ENCODE measurements at places on chromosomes 3 and 15. TPM values are rescaled to one million over a fixed set of nuclear protein-coding genes. Genes with fewer than 3 reads are reported as not detected.
A peak's percentile ranks its signal among the peaks of the same experiment; 100 is the strongest.

LMAN1L gene
- not detected for total RNA-seq

ADAM10 gene
- 108 TPM for total RNA-seq

DNA sequence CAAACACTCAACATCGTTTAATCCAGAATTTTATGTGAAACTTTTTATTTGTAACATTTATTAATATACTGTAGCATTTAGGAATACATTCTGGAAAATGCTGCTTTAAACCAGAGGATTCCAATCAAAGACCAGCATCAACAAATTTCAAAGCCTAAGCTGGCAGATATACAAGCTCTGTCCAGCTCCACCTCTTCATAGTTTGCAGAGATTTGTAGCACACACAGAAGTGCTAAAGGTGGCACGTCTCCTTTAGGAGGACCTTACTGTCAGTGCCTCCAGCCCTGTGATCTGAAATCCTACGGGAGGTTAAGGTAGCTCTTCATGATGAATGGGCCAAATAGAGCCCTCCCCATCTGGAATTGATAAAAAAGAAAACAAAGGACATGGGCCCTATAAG is 329.7 kb upstream of the NECTIN3 start:
- DNase-seq = no peak

GRCh38 chr3:188126276-188126675 is 27.7 kb upstream of the LPP start:
- DNase-seq = no peak

GRCh38 chr15:62913246-62913645 is 129.3 kb upstream of the TPM1 start:
- DNase-seq = no peak

DNA sequence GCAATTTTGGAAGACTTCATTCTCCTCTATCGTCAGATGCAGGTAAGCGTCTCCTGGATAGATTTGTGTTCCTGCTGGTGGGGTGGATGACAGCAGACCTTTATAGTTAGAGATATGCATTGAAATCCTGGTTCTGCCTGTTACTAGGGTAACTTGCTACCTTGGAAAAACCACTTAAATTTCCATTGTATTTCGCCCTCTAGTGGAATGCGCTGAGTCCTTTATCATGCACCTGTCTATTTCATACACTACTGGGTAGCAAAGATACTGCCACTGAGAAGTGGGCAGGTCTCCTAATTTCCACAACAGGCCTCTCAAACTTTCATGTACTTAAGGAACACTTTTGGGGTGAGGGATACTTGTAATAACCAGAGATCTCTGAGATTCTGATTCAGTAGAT is 209.5 kb upstream of the SUCLG2 start:
- DNase-seq = no peak

CMTM7 gene
- total RNA-seq = 35.8 TPM

DNA sequence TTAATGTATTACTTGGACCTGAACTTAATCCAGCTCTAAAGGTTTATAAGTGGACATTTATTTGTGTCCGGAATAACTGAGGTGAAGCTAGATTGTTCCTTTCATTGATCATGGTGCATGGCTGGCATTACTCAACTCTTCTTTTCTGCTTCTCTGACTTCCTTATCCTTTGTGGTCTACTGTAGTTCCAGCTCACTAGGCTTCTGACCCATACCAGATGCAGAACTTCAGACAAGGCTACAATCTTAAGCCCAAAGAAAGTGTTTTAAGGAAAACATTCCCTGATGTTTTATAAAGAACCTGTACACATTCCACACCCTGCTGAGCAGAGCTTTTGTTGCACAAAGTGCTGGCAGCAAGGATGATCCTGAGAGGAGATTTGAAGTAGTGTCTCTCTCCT is 250.8 kb upstream of the TGFBR2 start:
- DNase-seq = no peak

COL6A5 gene
- not detected for total RNA-seq

- DNase-seq = no peak
Measured at GRCh38 chr3:109924196-109924595, 586.9 kb upstream of the DPPA4 start.

- no peak for DNase-seq
Measured at GRCh38 chr3:65919826-65920225, 118.9 kb downstream of the MAGI1 start.

CILP gene
- total RNA-seq = not detected

DNA sequence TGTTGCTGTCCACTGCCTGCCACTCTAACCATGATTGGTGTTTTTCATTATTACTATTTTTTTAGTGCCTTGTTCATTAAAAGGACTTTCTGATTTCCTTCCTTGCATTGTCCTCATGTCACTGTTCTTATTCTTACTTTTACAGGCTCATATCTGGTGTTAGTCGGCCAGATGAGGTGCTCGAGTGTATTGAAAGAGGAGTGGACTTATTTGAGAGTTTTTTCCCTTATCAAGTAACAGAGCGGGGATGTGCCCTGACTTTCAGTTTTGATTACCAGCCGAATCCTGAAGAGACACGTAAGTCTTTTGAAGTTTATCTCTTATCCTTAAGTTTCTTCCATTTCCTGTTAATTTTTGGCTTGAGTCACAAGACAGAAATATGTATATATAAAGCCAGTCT is 23.2 kb downstream of the QTRT2 start:
- no peak for DNase-seq

DNA sequence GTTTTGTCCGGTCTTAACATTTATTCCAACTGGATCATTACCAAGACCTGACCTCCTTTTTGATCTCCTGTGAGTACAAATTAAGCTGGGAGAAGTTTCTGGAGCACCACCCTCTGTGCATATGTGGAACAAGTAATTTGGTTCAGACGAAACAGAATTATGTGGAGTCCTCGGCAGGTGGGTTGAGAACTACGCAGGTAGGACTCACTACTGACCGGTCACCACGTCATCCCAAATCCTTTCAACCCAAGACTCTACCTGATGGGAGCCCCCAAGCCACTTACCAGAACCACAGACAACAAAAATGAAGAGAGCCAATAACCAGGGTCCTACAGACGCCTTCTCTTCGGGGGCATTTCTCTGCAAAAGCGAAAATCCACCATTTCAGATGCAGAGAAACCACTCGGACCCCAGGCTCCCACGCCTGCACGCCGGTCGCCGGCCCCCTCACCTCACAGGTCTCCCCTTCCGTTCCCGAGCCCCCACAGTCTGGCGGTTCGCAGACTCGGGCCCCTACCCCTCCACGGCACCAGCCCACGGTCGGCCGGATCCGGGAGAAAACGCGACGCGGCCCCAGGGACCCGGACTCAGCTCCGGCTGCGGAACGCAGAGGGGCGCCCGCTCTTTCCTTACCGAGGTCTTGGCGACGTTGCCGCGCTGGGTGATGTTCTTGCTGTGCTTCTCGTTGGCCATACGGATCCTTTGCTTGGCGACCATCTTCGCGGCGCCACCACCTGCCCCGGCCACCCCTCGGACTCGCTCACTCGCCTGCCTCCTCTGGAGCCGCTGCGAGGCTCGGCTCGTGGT is 674 bp downstream of the SERP1 start:
- peak; percentile 40 for DNase-seq

DNA sequence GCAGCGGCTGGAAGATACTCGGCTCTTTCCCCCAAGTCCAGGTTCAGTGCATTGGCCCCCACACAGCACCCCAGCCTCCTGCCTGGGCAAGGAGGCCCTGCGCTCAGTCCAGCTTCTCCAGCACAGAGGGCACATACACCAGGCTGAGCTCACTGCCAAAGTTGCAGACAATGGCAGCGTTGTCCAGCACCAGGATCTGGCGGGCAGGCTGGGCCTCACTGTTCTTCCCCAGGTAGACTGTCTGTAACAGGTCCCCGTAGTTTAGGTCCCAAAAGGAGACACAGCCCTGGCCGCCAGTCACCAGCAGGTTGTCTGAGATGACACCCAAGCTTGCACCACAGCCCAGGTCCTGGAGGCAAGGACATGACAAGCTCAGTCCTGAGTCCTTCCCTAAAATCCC is 32.9 kb downstream of the PTPN23 start:
- no peak for DNase-seq

DNA sequence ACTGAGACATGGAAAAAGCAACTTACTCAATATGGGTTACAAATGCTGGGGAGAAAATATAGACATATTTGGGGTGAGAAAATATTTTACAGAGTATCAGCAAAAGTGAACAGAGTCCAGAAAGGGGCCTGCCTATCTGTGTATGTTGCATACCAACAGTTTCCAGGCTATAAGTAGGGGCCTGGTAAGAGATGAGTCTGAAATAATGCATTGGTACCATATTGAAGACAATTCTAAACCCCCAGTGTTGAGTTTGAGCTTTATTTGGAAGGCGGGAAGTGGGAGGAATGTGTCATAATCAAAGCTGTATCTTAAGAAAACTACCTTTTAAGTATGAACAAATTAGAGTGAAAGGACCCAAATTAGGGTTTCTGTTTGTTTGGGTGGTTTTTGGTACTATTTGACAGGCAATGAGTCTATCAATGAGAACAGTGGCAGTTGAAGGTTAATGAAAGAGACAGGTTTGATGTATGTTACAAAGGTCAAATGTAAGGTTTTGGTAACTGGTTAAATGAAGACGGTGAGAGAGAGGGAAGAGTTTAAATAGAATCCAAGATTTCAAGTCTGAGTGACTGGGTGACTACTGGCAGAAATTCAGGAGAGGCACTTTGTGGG is 106.3 kb upstream of the ZBED2 start:
- DNase-seq = no peak

- DNase-seq = no peak
Measured at GRCh38 chr3:119308355-119308754, 14.2 kb downstream of the ARHGAP31 start.
